ENCODE measurements at places on chromosomes 7 and 10. TPM values are rescaled to one million over a fixed set of nuclear protein-coding genes. Genes with fewer than 3 reads are reported as not detected.

Gene PLCE1
- 6.0 TPM for total RNA-seq

Gene SLC18A3
- total RNA-seq, result not detected

Gene USP54
- total RNA-seq, result 11.8 TPM

Gene TMEM213
- total RNA-seq, result not detected

Gene ARL3
- 5.3 TPM for total RNA-seq

Gene NKX2-3
- total RNA-seq, result not detected

Gene TAS2R4
- total RNA-seq, result 0.09 TPM

Gene GPER1
- 3.4 TPM for total RNA-seq

Gene TRIM4
- total RNA-seq, result 30.2 TPM

Gene MPLKIP
- 95.5 TPM for total RNA-seq

Gene PNLIP
- total RNA-seq, result not detected

Gene ANKRD22
- not detected for total RNA-seq

Gene HOXA3
- 8.3 TPM for total RNA-seq

Gene CCL24
- not detected for total RNA-seq

Gene PHKG1
- total RNA-seq, result 0.12 TPM

Gene ELMO1
- 4.6 TPM for total RNA-seq

Data from pericardium fibroblast (primary cell).